ENCODE measurements at places on chromosomes 1 and 21.
A peak's percentile ranks its signal among the peaks of the same experiment; 100 is the strongest.

DNA sequence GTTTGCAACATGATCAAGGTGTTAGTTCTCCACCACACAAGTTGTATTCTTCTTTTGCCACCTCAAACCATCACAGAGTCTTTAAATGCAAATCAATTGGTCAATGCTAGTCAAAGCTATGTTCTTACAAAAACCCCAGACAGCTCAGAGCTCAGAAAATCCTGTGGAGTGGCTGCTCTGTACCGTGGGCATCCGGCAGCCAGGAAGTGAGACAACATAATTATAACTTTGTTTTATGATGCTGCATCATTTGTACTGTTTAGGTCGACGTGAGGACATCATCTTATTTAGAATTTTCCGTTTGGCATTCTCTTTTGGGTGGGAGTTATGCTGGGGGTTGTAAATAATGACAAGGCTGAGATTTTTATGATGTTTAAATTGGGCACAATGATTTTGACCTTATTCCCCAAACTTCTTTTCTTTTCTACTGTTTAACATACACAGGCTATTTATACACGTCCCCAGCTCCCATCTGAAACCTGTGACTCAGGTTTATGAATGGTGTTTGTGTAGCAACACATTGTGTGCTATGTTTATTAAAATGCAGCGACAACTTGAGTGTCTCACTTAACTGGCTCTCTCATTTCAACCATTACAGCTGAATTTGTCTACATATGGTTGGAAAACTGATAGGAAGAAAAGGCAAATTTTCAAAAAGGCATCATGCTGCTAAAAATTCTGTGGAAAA, 124.0 kb downstream of the CNIH3 start:
- H3K36me3 ChIP-seq: no peaks in the 10 kb centered on the region
- peaks cover 10% of the 10 kb centered on the region for H3K27me3 ChIP-seq
- H3K27ac ChIP-seq: no peak overlapping the region
- DNase-seq: no peak
- H3K4me1 ChIP-seq: peaks cover 16% of the 10 kb centered on the region

- no peak overlapping the region for H3K4me3 ChIP-seq
- H3K27ac ChIP-seq: peak overlapping the region; percentile 87
- DNase-seq: peak; percentile 99
Observed at GRCh38 chr1:24015221-24016210, 35.4 kb upstream of the SRSF10 start.

GRCh38 chr1:176118985-176119384, 88.1 kb downstream of the COP1 start:
- H3K27me3 ChIP-seq: no peaks in the 10 kb centered on the region
- H3K4me3 ChIP-seq: no peak overlapping the region
- no peak overlapping the region for H3K27ac ChIP-seq
- H3K36me3 ChIP-seq: peaks cover 4% of the 10 kb centered on the region

DNA sequence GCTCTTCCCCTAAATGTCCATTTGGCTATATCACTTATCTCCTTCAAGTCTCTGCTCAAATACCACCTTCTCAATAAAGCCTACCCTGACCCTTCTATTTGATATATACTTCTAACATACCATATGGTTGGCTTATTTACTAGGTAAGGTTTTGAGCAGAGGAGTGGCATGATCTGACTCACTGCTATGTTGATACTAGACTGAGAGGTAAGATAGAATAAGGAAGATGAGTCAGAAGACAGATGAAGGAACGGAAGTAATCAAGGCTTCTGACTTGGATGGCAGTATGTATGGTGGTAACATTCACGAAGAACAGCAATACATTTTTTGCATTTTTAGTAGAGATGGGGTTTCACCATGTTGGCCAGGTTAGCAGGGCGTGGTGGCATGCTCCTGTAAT, 4.8 kb upstream of the HRNR start:
- H3K4me1 ChIP-seq: no peaks in the 10 kb centered on the region
- H3K4me3 ChIP-seq: no peak overlapping the region
- no peak for DNase-seq
- no peak overlapping the region for H3K27ac ChIP-seq
- no peaks in the 10 kb centered on the region for H3K36me3 ChIP-seq

DNA sequence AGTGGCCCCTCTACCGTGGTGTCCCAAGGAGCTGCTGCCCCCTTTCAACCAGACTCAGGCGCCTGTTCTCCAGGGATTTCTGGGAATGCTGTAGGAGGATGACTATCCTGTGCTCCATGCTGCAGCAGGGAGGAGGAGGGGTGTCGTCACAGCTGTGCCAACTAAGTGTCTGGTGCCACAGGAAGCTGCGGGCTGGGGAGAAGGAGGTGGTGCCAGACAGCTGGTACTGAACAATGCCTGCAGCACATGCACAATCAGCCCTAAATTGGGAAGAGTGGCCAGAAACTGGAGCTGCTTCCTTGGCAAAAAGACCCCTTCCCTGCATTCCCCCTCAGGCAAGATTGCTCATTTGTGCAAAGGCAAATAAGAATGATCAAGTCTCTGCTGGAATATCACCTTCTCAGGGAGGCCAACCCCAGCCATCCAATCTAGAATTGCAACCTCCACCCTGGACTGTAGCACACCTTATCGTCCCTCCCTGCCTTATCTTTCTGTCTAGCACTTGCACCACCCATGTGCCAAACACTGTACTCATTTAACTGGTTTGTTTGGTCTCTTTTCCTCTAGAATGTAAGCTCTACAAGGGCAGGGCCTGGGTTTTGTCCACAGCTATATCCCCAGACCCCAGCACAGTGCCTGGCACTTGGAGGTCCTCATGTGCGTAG, 33.3 kb downstream of the LAMB3 start:
- H3K27me3 ChIP-seq: peaks cover 2% of the 10 kb centered on the region
- DNase-seq: peak; percentile 65
- H3K27ac ChIP-seq: no peak overlapping the region
- peaks cover 54% of the 10 kb centered on the region for H3K4me1 ChIP-seq
- H3K4me3 ChIP-seq: no peak overlapping the region

GRCh38 chr1:94922761-94923331, 4.1 kb downstream of the CNN3 start:
- DNase-seq: peak; percentile 47
- H3K27ac ChIP-seq: peak overlapping the region; percentile 99
- H3K27me3 ChIP-seq: no peaks in the 10 kb centered on the region
- peak overlapping the region; percentile 15 for H3K4me3 ChIP-seq
- H3K4me1 ChIP-seq: peaks cover 38% of the 10 kb centered on the region
- H3K36me3 ChIP-seq: peaks cover 14% of the 10 kb centered on the region

- peak overlapping the region; percentile 78 for H3K27ac ChIP-seq
- DNase-seq: peak; percentile 65
- H3K27me3 ChIP-seq: no peaks in the 10 kb centered on the region
- no peaks in the 10 kb centered on the region for H3K4me1 ChIP-seq
- H3K4me3 ChIP-seq: no peak overlapping the region
- no peaks in the 10 kb centered on the region for H3K36me3 ChIP-seq
Observed at GRCh38 chr1:8083739-8084484, 57.8 kb upstream of the ERRFI1 start.

- H3K27ac ChIP-seq: no peak overlapping the region
- no peak overlapping the region for H3K4me3 ChIP-seq
- DNase-seq: no peak
- no peaks in the 10 kb centered on the region for H3K36me3 ChIP-seq
- no peaks in the 10 kb centered on the region for H3K27me3 ChIP-seq
Observed at GRCh38 chr1:78359666-78360065, 131.1 kb upstream of the PTGFR start.

DNA sequence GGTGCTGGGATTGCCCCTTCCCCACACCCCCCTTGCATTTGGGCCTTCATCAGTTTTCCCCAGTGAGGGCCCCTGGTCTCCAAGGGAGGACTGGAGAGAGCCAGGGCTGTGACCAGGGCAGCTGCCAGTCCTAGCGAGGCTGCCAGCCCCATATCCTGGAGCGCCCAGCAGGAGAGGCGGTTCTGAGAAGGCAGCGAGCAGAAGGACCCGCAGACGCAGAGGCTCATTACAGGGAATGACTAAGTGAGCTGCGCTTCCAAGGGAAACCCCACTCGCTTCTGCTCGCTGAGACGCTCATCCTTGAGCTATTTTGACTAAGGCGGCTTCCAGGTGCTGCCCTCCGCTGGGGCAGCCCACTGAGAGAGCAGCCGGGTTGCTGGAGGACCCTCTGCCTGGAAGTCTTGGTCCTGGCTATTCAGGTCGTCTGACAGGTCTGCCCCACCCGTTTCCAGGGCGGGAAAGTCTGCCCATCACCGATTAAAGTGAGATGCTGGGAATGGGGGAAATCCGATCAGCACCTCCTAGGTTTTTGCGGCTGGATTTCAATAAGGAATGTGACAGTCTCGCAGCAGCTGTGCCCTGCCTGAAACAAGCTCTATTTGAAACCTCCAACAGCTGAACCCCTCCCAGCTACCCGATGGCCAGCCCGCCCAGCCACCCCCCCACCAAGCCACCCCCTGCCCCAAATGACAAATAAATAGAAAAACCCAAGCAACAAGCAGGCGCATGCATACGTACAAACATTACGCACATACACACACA, 2.8 kb downstream of the KCNN3 start:
- peaks cover 10% of the 10 kb centered on the region for H3K27me3 ChIP-seq
- H3K4me1 ChIP-seq: peaks cover 83% of the 10 kb centered on the region
- peak overlapping the region; percentile 56 for H3K4me3 ChIP-seq
- no peaks in the 10 kb centered on the region for H3K36me3 ChIP-seq

- DNase-seq: no peak
- peaks cover 3% of the 10 kb centered on the region for H3K4me1 ChIP-seq
- no peak overlapping the region for H3K4me3 ChIP-seq
- no peak overlapping the region for H3K27ac ChIP-seq
- peaks cover 73% of the 10 kb centered on the region for H3K36me3 ChIP-seq
Observed at GRCh38 chr21:46425041-46425440, 33.6 kb upstream of the DIP2A start.

- DNase-seq: no peak
- no peaks in the 10 kb centered on the region for H3K4me1 ChIP-seq
- H3K36me3 ChIP-seq: no peaks in the 10 kb centered on the region
- no peak overlapping the region for H3K4me3 ChIP-seq
- no peak overlapping the region for H3K27ac ChIP-seq
Observed at GRCh38 chr1:246091477-246091876, 415.6 kb downstream of the SMYD3 start.

- no peaks in the 10 kb centered on the region for H3K27me3 ChIP-seq
- H3K36me3 ChIP-seq: no peaks in the 10 kb centered on the region
- no peak overlapping the region for H3K27ac ChIP-seq
- no peak for DNase-seq
- peaks cover 18% of the 10 kb centered on the region for H3K4me1 ChIP-seq
- no peak overlapping the region for H3K4me3 ChIP-seq
Observed at GRCh38 chr1:207990876-207991582, 80.1 kb upstream of the CD34 start.

DNA sequence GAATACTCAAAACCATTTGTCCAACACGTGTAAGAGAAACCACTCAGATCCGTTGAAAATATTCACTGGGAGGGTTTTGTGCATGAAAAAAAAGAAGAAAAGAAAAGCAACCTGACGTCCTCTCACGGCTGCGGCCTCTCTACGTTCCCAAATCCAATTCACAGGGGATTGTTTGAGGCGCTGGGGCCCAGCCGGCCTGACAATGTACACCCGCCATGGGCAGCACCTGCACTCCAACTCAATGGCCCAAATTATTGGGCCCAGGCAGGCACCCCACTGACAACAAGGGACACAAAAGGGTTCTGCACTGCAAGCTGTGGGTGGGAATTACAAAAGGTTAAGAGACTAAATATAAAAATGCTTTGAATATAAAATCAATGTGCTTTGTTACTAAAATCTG, 41.5 kb downstream of the MORN1 start:
- H3K4me3 ChIP-seq: no peak overlapping the region
- no peak for DNase-seq
- H3K27me3 ChIP-seq: no peaks in the 10 kb centered on the region
- H3K27ac ChIP-seq: no peak overlapping the region

DNA sequence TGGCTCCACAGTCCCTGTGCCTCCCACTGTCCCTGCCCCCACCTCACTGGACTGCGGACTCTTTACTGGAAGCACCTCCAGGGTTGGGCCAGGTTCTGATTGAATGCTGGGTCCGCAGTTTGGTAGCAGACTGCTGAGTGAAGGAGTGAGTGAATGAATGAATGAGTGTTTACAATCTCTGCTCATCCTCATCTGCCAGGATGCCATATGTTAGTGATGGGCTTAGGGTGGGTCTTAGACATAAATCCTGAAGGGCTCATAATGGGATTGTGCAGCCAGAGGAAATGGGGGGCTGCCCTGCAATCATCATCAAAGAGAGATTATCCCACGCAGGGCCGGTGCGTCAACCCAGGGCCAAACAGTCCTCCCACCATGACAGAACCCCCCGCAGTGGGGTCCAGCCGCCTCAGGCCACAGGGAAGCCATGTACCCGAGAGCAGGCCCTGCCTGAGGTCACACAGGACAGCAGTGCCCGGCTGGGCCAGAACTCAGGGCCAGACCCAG, 26.1 kb downstream of the SLC1A7 start:
- H3K36me3 ChIP-seq: no peaks in the 10 kb centered on the region
- no peaks in the 10 kb centered on the region for H3K27me3 ChIP-seq
- H3K4me1 ChIP-seq: peaks cover 16% of the 10 kb centered on the region

GRCh38 chr21:23247334-23247733, 2249.1 kb downstream of the NCAM2 start:
- H3K4me3 ChIP-seq: no peak overlapping the region
- no peaks in the 10 kb centered on the region for H3K36me3 ChIP-seq
- H3K4me1 ChIP-seq: no peaks in the 10 kb centered on the region
- no peaks in the 10 kb centered on the region for H3K27me3 ChIP-seq

GRCh38 chr1:114314098-114314497, 160.4 kb upstream of the SYT6 start:
- DNase-seq: no peak
- H3K27me3 ChIP-seq: no peaks in the 10 kb centered on the region
- H3K27ac ChIP-seq: no peak overlapping the region
- H3K36me3 ChIP-seq: no peaks in the 10 kb centered on the region

- DNase-seq: no peak
- no peaks in the 10 kb centered on the region for H3K27me3 ChIP-seq
- no peaks in the 10 kb centered on the region for H3K36me3 ChIP-seq
- no peak overlapping the region for H3K4me3 ChIP-seq
- H3K27ac ChIP-seq: no peak overlapping the region
Observed at GRCh38 chr1:188551176-188551575, 1722.4 kb downstream of the PLA2G4A start.

GRCh38 chr1:193031431-193031830, 27.7 kb downstream of the UCHL5 start:
- H3K4me1 ChIP-seq: no peaks in the 10 kb centered on the region
- no peak overlapping the region for H3K4me3 ChIP-seq
- no peak for DNase-seq
- H3K36me3 ChIP-seq: no peaks in the 10 kb centered on the region

DNA sequence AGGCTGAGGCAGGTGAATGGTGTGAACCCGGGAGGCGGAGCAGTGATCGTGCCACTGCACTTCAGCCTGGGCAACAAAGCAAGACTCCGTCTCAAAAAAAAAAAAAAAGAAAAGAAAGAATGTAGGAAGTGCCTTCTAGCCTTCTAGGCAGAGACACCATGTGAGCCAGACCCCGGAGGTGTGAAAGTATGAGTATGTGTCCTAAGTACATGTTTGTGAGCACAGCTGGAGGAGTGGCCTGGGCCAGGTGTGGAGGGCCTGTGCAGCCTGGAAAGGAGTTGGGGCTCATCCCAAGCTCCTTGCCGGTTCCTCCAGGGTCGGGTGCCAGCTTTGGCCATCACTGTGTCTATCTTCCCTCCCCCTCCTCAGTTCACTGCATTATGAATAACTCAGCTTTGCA, 13.0 kb downstream of the SOX13 start:
- peaks cover 75% of the 10 kb centered on the region for H3K4me1 ChIP-seq
- H3K4me3 ChIP-seq: no peak overlapping the region

- no peak overlapping the region for H3K27ac ChIP-seq
- H3K4me3 ChIP-seq: no peak overlapping the region
- DNase-seq: no peak
Observed at GRCh38 chr21:42616941-42617340, 36.5 kb upstream of the PDE9A start.

GRCh38 chr1:44743211-44743610, 3.6 kb downstream of the KIF2C start:
- no peak for DNase-seq
- H3K27me3 ChIP-seq: no peaks in the 10 kb centered on the region
- peaks cover 18% of the 10 kb centered on the region for H3K36me3 ChIP-seq
- H3K4me1 ChIP-seq: peaks cover 7% of the 10 kb centered on the region
- H3K4me3 ChIP-seq: no peak overlapping the region
